ENCODE measurements at places on chromosomes 5 and 9. TPM values are rescaled to one million over a fixed set of nuclear protein-coding genes. Genes with fewer than 3 reads are reported as not detected.

The NIPAL4 gene
- 0.30 TPM for total RNA-seq

The LCN2 gene
- total RNA-seq = not detected

The SIL1 gene
- 21.1 TPM for total RNA-seq

The FOXD4L5 gene
- 0.18 TPM for total RNA-seq

The C5 gene
- 1.6 TPM for total RNA-seq

The KCNV2 gene
- total RNA-seq = not detected

The TAF1L gene
- 0.03 TPM for total RNA-seq

The BNC2 gene
- total RNA-seq = 0.15 TPM

The SPATA31E1 gene
- not detected for total RNA-seq

The HMCN2 gene
- not detected for total RNA-seq

The LCN6 gene
- total RNA-seq = not detected

The CARD9 gene
- total RNA-seq = 0.35 TPM

The BTNL8 gene
- total RNA-seq = not detected

The SPINK13 gene
- not detected for total RNA-seq

The PCDHA8 gene
- not detected for total RNA-seq

The ELP1 gene
- 22.1 TPM for total RNA-seq

The CDH10 gene
- total RNA-seq = not detected

The IL31RA gene
- not detected for total RNA-seq

The GLT6D1 gene
- not detected for total RNA-seq

The CER1 gene
- total RNA-seq = not detected

The FOXI1 gene
- not detected for total RNA-seq

The ERCC8 gene
- 8.0 TPM for total RNA-seq

The LCN15 gene
- total RNA-seq = not detected
